ENCODE measurements at places on chromosomes 5 and 9.

DNA sequence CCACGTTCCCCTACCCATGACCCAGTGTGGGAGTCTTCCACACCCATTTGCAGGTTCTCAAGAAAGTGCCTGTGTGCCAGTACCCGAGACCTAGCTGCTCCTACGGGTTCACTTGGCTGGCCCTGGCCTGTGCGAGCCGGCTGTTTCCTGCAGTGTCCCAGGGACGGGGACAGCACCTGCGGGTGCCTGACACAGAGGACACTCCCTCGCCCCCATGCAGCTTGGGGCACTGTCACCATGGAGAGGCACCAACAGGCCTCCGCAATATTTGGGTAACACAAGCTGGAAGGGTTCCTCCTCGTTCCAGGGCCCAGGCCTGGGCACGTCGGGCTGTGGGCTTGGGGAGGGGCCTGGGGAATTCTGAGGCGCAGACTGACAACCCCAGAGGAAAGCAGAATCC is 41.4 kb downstream of the DUSP1 start:
- no peak for DNase-seq

- no peak for DNase-seq
Measured at GRCh38 chr9:114313186-114313585, 9.7 kb upstream of the ORM1 start.

- DNase-seq: peak; percentile 89
Measured at GRCh38 chr5:72515211-72515610, 8.0 kb upstream of the ZNF366 start.

DNA sequence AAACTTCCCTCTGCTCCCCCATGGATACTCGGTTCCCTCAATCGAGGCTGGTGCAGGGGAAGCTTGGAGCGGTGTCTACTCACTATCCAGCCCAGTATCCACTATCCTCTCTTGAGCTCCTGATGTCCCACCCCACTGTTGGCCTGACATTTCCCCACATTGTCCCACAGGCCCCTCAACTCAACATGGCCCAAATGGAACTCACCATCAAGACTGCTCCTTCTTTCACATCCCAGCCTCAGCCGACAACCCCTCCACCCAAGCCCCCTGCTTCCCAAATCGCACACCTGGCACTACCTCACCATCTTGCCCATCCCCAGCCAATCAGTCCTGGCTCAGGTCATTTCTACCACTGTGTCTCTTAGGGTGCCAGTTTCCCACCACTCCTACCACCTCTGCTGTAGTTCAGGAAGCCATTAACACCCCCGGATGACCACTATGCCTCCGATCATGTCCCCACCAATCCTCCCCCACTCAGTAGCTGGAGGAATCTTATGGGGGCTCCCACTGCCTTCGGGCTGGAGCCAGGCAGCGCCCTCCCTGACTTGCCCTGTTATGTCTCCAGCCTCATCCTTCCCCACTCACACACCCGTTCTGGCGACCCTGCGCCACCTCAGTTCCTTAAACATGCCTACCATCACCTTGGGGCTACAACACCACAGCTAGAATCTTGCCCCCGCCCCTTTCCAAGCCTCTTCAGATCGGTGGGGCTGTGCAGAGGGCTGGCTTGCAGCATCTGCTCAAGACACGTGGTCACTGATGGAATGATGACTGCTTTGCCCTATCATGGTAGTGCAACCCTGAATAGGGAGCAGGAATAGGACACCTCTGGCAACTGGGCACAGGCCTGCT is 273.6 kb downstream of the FSTL4 start:
- DNase-seq: no peak

GRCh38 chr9:138074516-138074915 is 196.9 kb downstream of the CACNA1B start:
- no peak for DNase-seq

- no peak for DNase-seq
Measured at GRCh38 chr5:122493091-122494021, 181.3 kb downstream of the SNCAIP start.

- DNase-seq: no peak
Measured at GRCh38 chr5:53488195-53488722, 7.8 kb downstream of the FST start.

DNA sequence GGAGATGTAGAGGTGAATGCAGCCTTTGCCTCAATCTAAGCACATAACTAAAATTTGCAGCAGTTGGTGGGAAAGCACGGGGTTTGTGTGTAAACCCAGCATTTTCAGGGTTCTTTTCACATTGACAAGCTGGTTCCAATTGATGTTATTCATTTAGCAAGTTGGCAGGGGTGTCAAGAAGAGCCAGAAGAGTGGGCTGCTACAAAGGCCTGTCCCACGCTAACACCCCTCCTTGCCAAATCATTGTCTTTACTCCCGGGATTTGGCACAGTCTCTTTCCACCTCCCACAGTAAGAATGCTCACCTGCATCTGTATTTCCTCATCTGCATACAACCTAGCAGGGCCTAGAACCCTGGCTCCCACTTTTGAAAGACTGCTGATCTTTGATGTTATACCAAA is 11.8 kb downstream of the RGMB start:
- no peak for DNase-seq

DNA sequence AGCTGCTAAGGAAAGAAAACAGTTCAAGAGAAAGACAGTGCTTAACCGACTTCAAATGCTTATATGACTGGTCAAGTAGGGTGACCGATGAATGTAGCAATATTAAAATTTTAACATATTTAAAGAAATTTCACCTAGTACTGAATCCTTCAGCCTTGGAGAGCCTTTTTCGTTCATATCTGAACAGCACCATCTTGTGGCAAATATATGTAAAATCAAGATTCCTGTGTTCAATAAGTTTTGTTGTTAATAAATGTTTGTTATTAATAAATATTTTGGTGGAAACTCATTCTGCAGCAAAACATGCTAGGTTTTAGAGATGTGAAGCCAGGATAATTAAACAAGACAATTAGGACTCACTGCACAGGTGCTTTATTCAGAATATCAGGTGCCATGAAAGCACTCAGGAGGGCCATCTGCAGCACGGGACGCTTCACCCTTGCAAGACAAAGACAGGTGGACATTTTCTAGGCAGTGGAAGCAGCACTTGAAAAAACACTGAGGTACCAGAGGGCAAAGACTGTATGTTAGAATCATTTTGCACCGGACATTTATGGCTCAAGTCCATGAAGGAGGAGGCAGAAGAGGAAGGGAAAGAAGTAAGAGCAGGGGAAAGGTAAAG is 15.6 kb downstream of the TICAM2 start:
- no peak for DNase-seq

GRCh38 chr5:157679801-157680200 is 8.5 kb downstream of the C5orf52 start:
- no peak for DNase-seq

- no peak for DNase-seq
Measured at GRCh38 chr9:27145143-27145542, 36.1 kb downstream of the TEK start.

DNA sequence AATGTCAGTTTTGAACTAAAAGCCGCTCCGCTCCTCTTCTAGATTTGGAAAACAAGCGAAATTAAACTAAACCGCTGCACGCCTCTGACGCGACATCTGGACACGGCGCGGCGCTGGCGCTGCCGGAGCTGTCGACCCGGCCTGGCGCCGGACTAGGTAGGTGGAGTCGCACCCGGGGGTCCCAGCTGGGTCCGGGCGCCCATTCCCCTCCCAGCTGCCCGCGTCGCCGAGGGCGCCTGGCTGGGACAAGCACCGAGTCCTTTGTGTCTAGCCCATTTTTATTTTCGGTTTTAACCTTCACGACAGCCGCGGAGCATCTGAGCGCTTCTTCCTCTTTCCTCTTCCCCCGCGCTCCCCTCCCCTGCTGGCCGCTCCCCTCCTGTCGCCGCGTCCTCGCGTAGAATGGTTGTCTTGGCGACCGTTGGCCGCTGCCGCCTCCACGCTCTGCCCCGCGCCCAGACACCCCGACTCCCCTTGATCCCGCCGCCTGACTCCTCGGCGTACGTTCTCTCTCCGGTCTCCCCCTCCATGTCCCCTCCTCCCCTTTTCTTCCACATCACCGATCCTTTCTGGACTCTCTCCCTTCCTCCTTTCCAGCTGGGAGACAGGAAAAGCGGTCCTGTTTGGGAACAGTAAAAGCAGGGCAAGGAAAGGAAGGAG is 545 bp downstream of the CDKN2B-AS1 start:
- peak; percentile 81 for DNase-seq

- DNase-seq: no peak
Measured at GRCh38 chr9:29214690-29215253, 1641.5 kb upstream of the C9orf72 start.

DNA sequence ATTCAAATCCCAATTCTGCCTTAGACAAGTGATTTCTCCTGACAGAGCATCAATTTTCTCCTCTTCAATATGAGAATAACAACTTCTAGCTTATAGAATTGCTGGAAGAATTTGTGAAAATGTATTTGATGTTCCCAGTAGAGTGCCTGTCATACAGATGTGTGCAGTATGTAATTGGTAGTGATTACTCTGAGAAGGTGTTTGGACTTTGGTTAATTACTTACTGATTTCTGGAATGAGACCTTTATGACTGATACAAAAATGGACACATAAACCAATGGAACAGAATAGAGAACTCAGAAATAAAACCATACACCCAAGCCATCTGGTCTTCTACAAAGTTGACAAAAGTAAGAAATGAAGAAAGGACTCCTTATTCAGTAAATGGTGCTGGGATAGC is 101.9 kb upstream of the TRIM32 start:
- no peak for DNase-seq

GRCh38 chr5:7827610-7828009 is 23.3 kb downstream of the CFAP90 start:
- no peak for DNase-seq

GRCh38 chr5:2763533-2763794 is 12.0 kb upstream of the IRX2 start:
- DNase-seq: no peak

- no peak for DNase-seq
Measured at GRCh38 chr9:95985440-95986055, 110.1 kb downstream of the ERCC6L2 start.

GRCh38 chr5:138457531-138458275 is 7.6 kb upstream of the EGR1 start:
- no peak for DNase-seq

DNA sequence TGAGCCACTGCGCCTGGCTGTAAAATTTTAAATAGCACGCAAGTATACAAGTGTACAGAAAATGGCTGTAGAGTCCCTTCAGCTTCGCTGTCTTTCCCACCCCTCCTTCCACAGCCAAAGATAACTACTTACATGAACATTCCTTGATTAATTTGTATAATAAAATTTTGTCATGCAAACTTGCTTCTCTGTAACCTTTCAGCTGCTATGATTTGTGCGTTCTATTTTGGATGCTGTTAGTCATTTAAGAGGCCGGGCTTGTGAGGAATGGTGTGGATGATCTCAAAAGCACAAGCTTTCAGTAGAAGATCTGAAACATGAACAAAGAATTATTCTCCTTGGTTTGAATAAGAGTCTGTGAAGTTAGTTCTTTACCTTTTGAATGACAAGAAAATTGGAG is 115.0 kb upstream of the TLE1 start:
- DNase-seq: no peak

DNA sequence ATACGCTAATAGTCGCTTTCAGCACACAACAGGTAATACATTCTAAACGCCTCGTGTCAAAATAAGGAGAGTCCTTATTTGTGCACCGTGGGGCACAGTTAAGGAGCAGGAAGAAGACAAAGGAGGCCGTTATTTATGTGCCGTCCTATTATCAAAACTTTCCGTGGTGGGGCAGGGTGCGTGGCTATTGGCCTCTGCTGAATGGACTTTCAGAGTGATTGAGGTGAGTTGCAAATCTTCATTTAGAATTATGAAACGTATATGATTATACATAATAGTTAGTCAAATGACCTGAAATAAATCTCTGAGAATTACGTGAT is 833 bp downstream of the C5orf24 start:
- peak; percentile 12 for DNase-seq

- DNase-seq: peak; percentile 77
Measured at GRCh38 chr5:180816608-180817534, 14.3 kb upstream of the MGAT1 start.

DNA sequence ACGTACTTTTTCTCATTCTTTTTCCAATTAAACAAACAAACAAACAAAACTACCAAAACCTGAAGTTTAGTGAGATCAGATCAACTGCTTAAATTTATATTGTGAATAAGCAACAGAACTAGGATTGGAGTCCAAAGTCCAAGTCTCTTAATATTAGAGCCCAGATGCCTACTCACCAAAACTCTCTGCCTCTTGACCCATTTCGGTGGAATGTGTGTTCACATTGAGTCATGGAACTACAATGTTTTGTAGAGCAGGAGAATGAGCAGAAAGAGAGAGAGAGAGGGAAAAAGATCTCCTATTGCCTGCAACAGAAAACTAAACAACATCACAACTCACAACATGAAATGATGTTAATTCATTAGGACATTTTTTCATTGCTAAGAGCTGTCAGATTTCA is 751.1 kb downstream of the TLR4 start:
- peak; percentile 19 for DNase-seq

GRCh38 chr5:179238628-179238970 is 106.7 kb downstream of the ADAMTS2 start:
- DNase-seq: no peak

- no peak for DNase-seq
Measured at GRCh38 chr5:144427866-144428265, 257.2 kb downstream of the KCTD16 start.

DNA sequence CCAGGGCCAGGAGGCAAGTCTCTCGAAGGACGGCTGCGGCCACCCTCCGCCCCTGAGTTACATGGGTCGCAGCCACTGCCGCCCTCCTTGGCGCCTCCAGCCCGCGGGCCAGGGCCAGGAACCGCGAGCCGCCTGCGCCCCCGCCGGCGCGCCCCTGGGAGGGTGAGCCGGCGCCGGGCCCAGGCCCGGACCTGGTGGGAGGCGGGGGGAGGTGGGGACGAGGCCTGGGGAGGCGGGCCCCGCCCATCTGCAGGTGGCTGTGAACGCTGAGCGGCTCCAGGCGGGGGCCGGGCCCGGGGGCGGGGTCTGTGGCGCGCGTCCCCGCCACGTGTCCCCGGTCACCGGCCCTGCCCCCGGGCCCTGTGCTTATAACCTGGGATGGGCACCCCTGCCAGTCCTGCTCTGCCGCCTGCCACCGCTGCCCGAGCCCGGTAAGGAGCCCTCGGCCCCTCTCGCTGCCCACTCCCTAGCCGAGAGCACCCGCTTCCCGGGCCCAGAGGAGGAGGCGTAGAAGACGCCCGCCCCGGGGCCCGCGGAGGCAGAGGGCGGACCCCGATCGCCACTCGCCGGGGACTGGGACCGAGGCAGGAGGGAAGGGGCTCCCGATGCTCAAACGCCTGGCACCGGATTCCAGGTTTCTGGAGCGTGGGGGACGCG is at the start of gene ASS1:
Gene ASS1 (plus strand): TSS at position 397 of the 657 bp plus-strand sequence. CDS start 7,268 bp downstream, outside the sequence.
- DNase-seq: peak; percentile 54

GRCh38 chr9:18595597-18595996 is 121.6 kb downstream of the ADAMTSL1 start:
- DNase-seq: no peak

- peak; percentile 65 for DNase-seq
Measured at GRCh38 chr5:55600497-55601203, 65.9 kb upstream of the PLPP1 start.

All from SJCRH30 (cell line).